Left renal pelvis (tissue), 4 donors: ENCODE measurements at places on chromosomes 13 and 19. TPM values are rescaled to one million over a fixed set of nuclear protein-coding genes. Genes with fewer than 3 reads are reported as not detected.
A peak's percentile ranks its signal among the peaks of the same experiment; 100 is the strongest.

- no peak for DNase-seq
Measured at GRCh38 chr13:105365021-105365550, 1170.4 kb downstream of the EFNB2 start.

The ALKBH6 gene
- polyA plus RNA-seq: 15.8 TPM

GRCh38 chr19:49676136-49676783 lies 811 bp upstream of the PRMT1 start:
- peak; percentile 85 for DNase-seq

GRCh38 chr13:29716493-29716892 lies 121.0 kb upstream of the SLC7A1 start:
- no peak for DNase-seq

The ZNF93 gene
- polyA plus RNA-seq: 20.5 TPM
